ENCODE measurements at places on chromosomes 7 and 10.

- DNase-seq: no peak
Observed at GRCh38 chr7:47376991-47377616, 204.8 kb downstream of the TNS3 start.

GRCh38 chr10:118596426-118597124, 1.1 kb upstream of the PRLHR start:
- no peak for DNase-seq

DNA sequence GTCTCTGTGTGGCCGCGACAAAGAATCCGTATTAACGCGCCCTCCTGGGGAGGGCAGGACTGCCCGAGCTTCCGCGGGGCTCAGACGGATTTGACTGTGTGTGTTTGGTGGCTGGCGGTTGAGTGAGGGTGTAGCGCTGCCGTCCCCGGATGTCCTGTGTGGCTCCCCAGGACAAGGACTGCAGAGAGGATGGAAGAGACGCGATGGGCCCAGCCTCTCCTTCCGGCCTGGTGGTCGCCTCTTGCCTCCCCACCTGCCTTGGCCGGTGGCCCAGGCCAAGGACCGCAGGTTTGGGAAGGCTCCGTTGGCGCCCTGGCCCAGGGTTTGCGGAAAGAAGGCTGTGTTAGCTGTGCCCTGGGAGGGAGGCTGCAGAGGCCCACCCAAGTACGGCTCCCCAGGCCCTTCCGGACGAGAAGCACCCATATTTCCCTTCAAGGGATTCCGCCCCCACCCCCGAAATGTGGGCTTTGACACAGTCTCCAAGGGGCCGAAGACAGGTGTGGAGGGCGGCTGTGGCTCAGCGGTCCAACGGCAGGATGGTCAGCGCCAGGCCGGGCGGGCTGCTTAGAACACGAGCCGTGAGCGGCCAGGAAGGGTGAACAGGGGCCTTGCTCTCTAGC, 2.3 kb downstream of the UNCX start:
- no peak for DNase-seq

DNA sequence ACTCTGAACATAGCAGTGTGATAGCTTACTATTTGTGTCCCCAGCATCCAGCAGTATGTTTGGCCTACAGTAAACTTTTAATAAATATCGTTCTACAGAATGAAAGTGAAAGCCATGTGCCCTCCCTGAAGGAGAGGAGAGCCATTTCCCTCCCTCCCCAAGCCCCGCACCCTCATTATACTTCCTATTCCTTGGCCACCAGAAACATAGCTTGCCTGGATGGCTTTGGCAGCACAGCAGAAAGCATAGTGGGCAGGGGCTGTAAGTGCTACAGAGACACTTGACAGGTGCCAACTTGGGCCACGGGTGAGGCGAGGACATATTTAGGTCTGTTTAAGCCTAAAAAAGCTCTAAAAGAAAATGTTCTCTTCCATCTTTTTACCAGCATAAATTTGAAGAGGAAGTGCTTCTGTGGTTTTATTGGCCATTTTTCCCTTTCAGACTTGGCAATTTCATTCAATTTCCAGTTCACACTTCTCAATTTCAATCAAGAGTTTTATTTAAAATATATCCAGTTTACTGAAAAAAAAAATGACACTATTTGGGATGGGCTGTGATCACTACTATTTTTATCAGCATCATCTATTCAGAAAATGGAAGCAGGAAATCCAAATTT, 12.7 kb downstream of the HHEX start:
- DNase-seq: no peak
